EH (cell line): ENCODE measurements at places on chromosomes 2 and 18.

DNA sequence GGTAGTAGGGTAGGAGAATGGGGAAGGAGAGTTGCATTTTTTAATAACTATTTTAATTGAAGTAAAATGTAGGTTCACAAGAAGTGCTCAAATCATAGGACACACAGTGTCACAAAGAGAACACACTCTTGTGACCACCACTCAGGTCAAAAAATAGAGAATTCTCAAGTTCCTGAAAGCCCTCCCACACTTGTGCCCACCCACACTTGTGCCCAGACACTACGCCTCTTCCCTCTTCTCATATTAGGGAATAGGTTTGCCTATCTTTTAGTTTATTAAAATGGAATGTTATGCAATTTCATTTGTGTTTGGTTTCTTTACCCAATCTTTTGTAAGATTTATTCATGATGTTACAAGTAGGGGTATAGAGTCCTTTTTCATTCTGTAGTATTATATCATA lies 67.2 kb downstream of the UGGT1 start:
- DNase-seq: no peak

GRCh38 chr2:54052825-54053718 lies 62.3 kb upstream of the ACYP2 start:
- DNase-seq: peak; percentile 44

DNA sequence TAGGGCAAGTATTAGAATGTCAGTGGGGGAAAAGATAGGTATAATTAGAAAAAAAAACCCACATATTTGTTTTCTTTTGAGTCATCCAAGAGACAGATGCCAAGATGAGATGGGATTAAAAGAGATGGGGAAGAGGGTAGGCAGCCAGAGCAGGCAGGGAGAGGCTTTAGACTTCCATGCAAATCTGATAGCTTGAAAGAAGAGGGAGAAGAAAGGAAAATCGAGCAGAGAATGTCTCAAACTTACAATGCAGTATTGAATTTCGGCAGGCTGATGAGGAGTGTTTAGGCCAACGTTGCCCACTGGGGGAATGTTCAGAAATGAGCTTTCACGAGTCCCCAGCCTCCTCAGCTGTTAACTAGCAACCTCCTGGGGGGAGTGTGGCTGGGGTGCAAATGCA lies 91.3 kb downstream of the SPATS2L start:
- DNase-seq: peak; percentile 80

DNA sequence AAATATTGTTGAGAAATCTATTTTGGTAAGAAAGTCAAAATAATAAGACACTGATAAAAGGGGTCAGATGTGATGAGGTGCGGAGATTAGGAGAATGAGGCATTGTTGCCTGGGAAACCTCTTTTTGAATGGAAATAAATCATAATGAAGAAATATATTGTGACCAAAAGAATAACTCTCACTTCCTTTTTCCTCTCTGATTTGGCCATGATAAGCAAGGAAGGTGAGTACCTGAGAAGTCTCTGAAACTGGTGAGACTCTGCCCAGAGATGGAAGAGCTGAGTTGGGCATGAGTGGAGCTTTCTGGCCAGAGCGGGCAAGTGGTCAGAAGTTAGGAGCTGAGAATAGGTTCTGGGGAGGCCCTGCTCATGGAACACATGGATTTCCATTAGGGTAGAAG lies 11.8 kb downstream of the LAMA3 start:
- DNase-seq: no peak

DNA sequence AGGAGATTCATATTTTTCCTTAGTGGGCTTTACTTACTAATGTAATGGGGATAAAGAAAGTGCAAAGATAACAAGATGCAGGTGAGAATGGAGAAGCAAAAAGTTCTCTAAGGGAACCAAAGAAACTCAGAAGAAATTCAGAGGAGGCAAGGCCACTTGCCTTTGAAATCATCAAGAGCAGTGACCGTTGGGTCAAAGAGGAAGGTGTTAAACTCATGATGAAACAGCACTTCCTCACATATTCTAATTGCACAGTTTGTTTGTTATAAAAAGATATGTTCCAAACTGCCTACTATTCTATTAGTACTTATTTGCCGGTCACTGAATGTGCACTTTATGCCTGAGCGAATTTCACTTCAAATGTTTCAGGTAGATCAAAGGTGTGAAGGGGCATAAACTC lies 975.1 kb downstream of the BCL11A start:
- DNase-seq: no peak

GRCh38 chr2:239706367-239706766 lies 305.5 kb upstream of the HDAC4 start:
- DNase-seq: no peak

GRCh38 chr18:5582849-5583681 lies 39.3 kb upstream of the EPB41L3 start:
- DNase-seq: peak; percentile 45

DNA sequence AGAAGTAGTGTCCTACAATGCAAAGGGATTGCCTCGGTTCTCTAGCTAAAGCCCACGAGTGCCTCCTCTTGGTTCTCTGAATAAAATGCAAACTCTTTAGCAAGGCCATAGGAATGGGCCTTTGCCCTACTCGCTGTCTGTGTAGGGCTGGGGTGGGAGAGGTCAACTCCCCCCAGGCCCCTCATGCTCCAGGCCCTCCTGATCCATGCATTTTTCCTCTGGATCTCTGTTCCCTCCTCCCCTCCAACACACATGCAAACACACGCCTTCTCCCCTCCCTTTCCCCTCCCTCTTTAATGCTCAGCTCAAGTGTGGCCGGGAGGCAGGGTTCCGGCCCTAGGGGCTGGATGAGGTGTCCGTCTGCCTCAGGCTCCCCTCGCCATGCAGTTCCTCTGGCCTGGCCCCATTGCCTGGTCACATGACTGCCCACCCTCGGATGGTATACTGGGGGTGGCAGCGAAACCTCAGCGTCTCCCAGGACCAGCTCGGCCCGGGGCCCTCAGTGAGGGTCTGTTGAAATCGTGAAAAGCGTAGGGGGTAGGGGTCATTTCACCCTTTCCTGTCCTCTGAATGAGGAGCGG lies 14.9 kb upstream of the KLF11 start:
- peak; percentile 16 for DNase-seq

DNA sequence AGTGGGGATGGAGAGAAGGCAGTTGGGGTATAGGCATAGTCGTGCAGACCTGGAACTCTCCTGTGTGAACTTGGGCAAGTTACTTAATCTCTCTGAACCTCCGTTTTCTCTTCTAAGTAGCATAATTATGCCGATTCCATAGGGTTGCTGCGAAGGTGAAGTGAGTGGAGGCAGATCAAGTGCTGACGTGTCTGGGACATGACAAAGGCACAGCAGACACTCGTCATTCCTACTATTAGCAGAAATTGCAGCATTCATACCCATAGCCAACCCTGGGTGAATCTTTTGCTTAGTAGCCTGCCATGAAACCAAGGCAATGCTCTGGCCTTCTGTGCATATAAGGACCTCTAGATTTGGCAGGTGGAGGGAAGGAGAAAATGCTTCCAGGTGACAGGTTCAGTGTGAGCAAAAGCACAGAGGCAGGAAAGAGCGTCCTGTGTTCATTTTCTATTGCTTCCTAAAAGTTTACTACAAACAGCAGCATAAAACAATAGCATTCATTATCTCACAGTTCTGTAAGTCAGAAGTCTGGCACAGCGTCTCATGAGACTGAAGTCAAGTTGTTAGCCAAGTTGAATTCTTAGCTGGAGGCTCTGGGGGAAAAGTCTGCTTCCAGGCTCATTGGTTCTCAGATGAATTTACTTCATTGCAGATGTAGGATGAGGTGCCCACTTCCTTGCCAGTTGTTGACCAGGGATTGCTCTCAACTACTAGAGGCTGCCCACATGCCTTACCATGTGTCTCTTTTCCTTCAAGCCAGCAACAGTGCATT lies 77.8 kb downstream of the CTIF start:
- DNase-seq: no peak

DNA sequence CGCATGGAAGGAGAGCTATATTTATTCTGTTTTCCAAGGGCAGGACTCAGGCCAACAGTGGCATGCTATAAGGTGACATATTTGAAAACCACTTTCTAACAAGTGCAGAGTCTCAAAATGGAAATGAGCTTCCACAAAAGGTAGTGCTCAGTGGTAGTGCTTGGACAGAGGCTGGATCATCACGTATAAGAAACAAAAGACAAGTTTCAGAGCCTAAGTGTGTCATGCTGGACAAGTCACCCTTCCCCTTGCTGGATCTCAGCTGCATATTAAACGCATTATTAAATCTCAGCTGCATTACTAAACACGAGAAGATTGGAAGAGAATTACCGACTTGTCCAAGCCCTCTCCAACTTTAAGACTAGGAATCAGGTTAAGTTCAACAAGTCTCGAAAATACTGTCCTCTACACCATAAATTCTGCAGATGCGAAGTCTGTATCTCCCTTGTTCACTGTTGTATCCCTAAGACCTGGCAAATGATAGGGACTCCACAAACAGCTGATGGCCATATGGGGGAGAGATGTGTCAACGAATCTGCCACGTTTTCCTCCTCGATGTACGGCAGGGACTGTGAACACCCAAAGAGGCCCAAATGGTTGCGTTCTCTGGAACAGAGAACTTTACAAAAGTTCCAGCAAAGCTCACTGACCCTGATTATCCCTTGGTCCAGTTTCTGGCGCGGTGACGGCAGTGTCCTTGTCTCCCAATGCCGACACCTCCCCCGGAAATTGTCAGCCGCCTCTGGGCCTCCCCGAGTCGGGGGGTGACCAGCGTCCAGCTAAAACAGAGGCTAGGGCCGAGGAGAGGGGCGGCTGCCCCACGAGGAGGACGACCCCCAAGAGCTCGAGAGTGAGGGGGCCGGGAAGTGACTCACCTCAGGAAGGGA lies 611 bp downstream of the NOL10 start:
- DNase-seq: peak; percentile 37

DNA sequence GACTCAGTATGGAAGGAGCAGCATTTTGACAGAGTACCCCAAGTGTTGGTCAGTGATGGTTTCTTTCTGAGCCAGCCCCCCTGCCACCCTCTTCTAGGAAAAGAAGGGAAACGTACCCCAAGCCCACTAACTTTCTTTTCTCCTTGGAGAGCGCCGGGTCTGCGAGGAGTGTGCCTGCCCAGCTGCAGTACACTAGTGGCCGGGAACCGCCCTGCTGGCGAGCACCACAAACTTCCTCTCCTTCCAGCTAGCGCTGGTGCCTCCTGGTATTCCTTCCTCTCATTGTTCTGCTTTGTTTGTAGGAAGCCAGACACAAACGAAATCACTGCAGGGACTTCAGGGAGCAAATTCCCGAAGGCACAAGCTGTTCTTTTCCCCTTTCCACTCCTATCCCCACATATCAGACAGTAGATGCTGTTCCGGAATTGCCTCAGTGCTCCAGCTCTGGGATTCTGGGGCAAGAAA lies 1.8 kb downstream of the CCDC85A start:
- DNase-seq: peak; percentile 71

- peak; percentile 78 for DNase-seq
Observed at GRCh38 chr2:197889041-197889440, 84.6 kb downstream of the PLCL1 start.

GRCh38 chr2:230904856-230905447 lies 20.1 kb downstream of the GPR55 start:
- DNase-seq: no peak

GRCh38 chr2:118848381-118849225 lies 1.2 kb upstream of the EN1 start:
- DNase-seq: no peak

GRCh38 chr2:105371156-105371555 lies 27.7 kb downstream of the FHL2 start:
- no peak for DNase-seq

DNA sequence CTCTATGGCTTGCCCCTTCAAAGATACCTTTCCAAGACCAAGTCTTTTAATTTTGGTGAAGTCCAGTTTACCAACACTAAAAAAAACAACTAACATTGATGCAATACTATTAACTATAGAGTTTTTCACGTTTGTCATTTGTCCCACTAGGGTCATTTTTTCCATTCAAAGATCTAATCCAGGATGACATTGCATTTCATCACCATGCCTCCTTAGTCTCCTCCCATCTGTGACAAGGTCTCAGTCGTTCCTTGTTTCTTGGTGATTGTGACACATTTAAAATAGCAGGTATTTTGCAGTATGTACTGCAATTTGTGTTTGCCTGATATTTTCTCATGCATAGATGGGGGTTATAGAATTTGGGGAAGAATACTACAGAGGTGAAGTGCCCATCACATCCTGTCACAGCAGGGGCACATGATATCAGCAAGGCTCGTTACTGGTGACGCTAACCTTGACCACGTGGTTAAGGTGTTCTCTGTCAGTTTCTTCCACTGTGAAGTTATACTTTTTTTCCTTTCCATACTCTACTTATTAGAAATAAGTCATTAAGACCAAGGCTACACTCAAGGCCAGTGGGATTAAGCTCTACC lies 799.2 kb upstream of the RAB6C start:
- DNase-seq: no peak

DNA sequence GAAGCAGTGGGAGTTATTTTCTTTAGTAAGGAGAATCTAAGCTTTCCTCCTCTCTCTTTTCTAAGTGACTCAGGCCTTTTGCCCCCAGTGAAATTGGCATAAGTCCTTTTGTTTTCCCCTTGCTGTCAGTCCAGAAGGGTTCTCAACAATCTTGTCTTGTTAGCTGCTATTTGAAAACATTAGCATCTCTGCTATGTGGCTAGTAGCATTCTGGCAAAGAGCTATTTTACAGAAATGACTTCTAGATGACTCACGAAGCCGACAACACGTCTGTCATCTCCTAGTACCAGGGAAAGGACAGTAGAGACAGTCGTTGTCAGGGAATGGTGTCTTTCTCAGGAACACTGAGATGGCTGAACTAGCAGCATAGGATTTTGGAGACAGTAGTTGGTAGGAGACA lies 14.7 kb downstream of the SMARCAL1 start:
- peak; percentile 96 for DNase-seq

DNA sequence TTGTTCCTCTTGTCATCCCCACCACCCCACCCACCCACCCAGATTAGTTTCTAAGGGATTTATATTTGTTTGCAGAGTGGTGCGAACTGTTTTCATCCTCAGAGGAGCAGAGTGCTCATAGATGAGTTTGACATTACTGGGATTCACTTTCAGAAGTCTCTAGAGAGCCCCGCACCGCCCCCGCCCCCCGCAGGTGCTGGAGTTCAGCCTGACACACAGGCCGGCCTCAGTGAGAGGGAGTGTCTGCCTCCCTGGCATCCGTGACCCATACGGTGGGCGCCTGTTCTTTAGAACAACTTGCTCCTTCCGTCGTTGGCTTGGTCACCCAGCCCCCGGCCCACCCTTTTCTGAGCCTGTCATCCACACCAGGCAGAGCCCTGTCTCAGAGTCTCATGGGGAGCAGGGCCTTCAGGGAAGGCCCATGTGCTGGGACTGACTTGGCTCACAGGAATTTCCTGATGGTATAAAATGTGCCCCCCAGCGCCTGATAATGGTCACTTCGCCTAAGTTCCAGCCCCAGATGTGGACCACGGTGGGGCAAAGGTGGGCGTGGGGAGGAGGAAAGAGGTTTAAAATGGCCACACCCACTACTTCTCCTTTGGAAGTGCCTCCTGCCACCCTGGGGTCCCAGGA lies 44.3 kb downstream of the HPCAL1 start:
- peak; percentile 68 for DNase-seq

- DNase-seq: no peak
Observed at GRCh38 chr2:48817355-48817754, 61.8 kb upstream of the LHCGR start.

GRCh38 chr2:172223601-172224054 lies 120.9 kb upstream of the DLX2 start:
- no peak for DNase-seq

GRCh38 chr2:112118148-112118547 lies 20.0 kb upstream of the FBLN7 start:
- DNase-seq: no peak
